ENCODE measurements at places on chromosomes 7 and 10. TPM values are rescaled to one million over a fixed set of nuclear protein-coding genes. Genes with fewer than 3 reads are reported as not detected.

DNA sequence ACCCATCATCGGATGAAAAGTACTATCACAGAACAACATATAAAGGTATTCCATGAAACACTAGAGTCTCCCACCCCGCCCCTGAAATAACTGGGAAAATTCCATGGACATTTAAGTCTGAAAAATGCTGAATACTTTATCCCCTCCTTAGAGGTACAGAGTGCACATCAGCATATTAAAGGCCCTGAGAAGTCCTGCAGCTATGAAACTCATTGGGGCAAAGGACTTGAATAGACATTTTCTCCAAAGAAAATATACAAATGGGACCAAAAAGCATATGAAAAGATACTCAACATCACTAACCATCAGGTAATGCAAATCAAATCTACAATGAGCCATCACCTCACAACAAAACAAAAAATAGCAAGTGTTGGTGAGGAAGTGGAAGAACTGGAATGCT, 18.9 kb downstream of the XPNPEP1 start:
- H3K4me3 ChIP-seq, result no peak overlapping the region
- no peak for DNase-seq
- H3K27me3 ChIP-seq, result no peaks in the 10 kb centered on the region
- peaks cover 22% of the 10 kb centered on the region for H3K4me1 ChIP-seq
- H3K27ac ChIP-seq, result peak overlapping the region; percentile 3

DNA sequence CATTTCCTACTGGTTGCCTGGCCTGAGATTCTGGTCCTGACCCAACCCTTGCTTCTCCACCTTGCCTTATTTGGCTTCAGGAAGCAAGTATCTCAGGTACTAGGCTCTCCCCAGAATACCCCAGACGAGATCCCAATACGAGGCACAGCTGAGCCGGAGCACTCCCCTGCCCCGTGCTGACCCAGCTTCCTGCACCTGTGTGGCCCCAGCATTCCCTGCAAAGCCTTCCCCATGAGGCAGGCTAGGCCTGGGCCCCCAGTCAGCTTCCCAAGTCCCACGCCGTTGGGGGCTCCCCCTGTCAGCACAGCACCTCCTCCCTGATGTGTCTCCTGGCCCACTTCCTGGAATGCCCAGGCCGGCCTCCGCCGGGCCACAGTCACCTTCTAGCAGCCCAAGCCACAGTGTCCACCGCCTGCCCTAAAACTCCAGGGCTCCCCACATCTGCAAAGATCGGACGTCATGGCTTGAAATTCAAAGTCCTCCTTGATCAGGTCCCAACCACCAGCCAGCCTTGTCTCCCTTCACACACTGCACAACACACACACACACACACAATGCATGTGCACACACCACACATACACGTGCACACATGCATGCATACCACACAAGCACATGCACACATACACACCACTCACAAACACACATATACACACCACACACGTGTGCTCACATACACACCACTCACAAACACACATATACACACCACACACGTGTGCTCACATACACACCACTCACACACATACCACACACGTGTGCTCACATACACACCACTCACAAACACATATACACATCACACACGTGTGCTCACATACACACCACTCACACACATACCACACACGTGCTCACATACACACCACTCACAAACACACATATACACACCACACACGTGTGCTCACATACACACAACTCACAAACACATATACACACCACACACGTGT, 78.9 kb upstream of the FOXK1 start:
- H3K4me3 ChIP-seq, result no peak overlapping the region
- H3K36me3 ChIP-seq, result no peaks in the 10 kb centered on the region
- H3K27me3 ChIP-seq, result no peaks in the 10 kb centered on the region
- no peak overlapping the region for H3K27ac ChIP-seq
- no peak for DNase-seq

- H3K4me3 ChIP-seq, result no peak overlapping the region
- no peaks in the 10 kb centered on the region for H3K27me3 ChIP-seq
- no peak overlapping the region for H3K27ac ChIP-seq
Observed at GRCh38 chr10:120588311-120588710, 131.3 kb downstream of the PLPP4 start.

- no peaks in the 10 kb centered on the region for H3K27me3 ChIP-seq
- H3K4me3 ChIP-seq, result no peak overlapping the region
- no peaks in the 10 kb centered on the region for H3K36me3 ChIP-seq
- DNase-seq, result no peak
- H3K4me1 ChIP-seq, result no peaks in the 10 kb centered on the region
Observed at GRCh38 chr10:92822060-92822634, 26.2 kb upstream of the EXOC6 start.

DNA sequence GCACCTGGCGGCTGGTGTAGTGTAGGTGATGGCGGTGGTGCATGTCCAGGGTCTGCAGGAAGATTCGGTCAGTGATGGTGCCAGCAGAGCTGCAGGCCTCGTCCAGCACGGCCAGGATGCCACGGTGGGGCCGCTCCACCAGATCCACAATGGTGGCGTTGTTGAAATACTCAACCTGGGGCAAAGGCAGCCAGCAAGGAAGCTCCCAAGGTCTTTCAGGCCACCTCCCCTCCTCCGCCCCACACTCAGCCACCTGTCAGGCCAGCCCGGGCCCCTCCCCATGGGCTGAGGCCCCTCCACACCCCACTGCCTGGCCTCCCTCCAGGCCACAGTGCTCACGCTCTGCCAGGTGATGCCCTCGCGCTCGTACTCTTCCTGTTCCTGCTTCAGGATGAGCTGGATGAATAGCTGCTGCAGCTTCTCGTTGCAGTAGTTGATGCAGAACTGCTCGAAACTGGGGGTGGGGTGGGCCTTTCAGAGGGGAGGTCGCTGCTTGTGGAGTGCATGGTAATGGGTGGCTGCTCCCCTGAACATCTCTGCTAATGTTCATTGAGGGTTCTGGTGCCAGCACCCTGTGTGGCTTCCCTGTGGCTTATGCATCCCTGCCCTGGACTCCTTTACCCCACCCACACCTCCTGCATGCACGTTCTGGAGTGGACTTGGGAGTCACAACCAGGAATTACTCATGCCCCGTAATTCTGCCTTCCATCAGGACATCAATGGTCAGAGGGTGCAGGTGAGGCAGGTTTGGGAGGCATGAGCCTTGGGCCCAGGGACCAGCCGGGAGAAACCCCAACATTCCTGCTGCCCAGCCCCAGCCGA, 8.9 kb downstream of the MYO1G start:
- no peaks in the 10 kb centered on the region for H3K4me1 ChIP-seq
- H3K4me3 ChIP-seq, result no peak overlapping the region
- H3K36me3 ChIP-seq, result no peaks in the 10 kb centered on the region
- no peak for DNase-seq

The SPDYE1 gene
- 0.09 TPM for total RNA-seq

The STEAP1 gene
- 8.3 TPM for total RNA-seq

The MYL10 gene
- not detected for total RNA-seq

The HOXA4 gene
- total RNA-seq, result 0.20 TPM
